Daoy (cell line): ENCODE measurements at places on chromosomes 6 and 20. TPM values are rescaled to one million over a fixed set of nuclear protein-coding genes. Genes with fewer than 3 reads are reported as not detected.

GRCh38 chr6:31004794-31005193 lies 5.5 kb upstream of the MUC22 start:
- no peak for DNase-seq

Gene RIPOR3
- 0.27 and 0.40 TPM in 2 replicates for total RNA-seq

Gene QKI
- total RNA-seq, result 184 and 217 TPM in 2 replicates

DNA sequence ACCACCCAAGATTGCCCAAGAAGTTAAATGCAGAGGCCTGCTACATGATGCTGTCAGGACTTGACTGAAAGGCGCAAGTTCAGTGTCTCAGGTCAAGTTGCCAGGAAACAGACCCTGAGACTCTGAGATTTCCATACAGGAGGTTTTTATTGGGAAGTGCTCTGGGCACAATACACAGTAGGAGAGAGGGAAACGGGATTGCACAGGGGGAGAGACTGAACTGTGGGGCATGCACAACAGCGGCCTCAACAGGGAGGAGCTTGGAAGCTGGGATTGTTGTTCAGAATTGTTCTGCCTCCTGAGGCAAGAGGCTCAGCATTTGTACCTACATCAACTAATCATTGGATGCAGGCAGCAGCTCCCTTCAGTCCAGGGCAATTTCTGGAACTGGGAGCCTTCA lies 6.7 kb downstream of the STX11 start:
- no peak for DNase-seq

Gene TRIM10
- total RNA-seq, result not detected in 2 replicates
